Glomerular endothelial cell (primary cell): ENCODE measurements at places on chromosomes 3 and 15. TPM values are rescaled to one million over a fixed set of nuclear protein-coding genes. Genes with fewer than 3 reads are reported as not detected.

Gene TPRA1
- 51.9 and 59.3 TPM in 2 replicates for total RNA-seq

Gene LRTM1
- total RNA-seq = not detected in 2 replicates

Gene MCCC1
- 10.6 and 13.0 TPM in 2 replicates for total RNA-seq

Gene IL17RE
- total RNA-seq = 0.39 and 1.3 TPM in 2 replicates

Gene CIDEC
- not detected in 2 replicates for total RNA-seq

- no peak for DNase-seq
These were observed 1.6 kb downstream of the FBXO22 start for GRCh38 chr15:75905231-75905630.

DNA sequence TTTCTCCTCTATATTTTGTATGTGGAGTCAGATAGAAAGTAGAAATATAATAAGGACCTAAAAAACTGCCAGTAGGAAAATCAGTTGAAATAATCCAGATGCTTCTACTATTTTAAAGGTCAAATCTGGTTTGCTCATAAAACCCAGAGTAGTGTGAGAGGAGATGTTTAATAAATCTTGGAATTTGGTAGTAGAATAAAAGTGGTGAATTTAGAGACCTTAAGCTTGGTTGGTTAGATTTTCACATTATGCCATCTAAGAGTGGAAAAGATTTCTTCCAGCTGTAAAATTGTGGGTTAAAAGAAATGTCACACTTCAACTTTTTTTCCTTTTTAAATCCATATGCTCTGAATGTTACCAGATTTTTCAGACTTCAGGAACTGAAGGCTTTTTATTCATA is 266.4 kb upstream of the GOLIM4 start:
- DNase-seq = no peak

- no peak for DNase-seq
These were observed 239.3 kb upstream of the UBE2E1 start for GRCh38 chr3:23566499-23566898.

DNA sequence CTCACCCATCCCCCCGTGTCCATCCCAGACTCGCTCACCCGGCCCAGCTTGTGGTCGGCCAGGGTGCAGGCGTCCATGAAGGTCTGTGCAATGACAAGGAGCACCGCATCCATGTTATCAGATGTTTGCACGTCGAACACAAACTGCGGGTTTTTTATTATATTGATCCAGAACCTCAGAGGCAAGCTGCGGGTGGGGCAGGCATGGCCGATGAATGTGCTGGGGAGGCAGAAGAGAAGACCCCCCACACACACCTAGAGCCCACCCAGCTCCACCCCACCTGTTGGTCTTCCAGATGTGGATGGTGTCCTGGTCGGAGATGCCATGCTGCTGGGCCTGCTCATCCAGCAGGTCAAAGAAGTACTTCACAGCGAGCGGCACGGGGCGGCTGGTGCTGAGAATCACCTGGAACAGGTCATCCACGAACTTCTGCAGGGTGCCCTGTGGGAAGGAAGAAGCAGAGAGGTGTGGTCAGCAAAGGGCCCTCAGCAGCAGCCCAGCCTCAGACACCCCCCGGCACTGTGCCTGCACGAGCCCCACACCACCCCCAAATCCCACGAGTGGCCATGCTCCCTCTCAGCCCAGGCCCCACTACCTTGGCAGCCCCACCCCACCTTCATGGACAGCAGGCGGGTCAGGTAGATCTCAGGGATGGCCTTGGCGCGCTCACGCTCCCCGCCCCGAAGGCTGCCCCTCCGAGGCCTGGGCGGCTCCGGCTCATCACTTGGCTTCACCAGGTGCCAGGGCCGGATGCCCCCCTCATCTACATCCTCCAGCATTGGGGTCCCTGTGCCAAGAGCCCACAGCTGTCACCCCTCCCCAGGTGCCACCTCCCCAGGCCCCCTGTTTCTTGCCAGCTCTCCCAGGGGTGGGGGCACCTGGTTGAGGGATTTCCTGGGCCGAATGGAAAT is 20.3 kb downstream of the PLXNB1 start:
- no peak for DNase-seq

GRCh38 chr15:62067448-62068044 is 769 bp downstream of the C2CD4A start:
- no peak for DNase-seq

- DNase-seq = no peak
These were observed 83.9 kb downstream of the LRRK1 start for GRCh38 chr15:101003081-101003480.

DNA sequence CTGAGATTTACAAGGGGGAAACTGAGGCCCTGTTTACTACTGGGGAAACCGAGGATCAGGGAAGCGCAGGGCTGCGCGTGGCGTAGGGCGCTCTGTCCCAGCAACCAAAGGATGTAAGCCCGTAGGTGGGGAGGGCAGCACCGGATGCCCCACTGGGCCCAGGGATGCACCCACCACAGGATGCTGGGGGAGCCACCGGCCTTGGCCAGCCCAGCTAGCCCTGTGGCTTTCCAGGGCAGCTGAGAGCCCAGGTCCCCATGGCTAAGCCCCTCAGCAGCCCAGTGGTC is 33.4 kb downstream of the RPN1 start:
- DNase-seq = no peak

- no peak for DNase-seq
These were observed 28.8 kb upstream of the HES1 start for GRCh38 chr3:194107107-194107506.

DNA sequence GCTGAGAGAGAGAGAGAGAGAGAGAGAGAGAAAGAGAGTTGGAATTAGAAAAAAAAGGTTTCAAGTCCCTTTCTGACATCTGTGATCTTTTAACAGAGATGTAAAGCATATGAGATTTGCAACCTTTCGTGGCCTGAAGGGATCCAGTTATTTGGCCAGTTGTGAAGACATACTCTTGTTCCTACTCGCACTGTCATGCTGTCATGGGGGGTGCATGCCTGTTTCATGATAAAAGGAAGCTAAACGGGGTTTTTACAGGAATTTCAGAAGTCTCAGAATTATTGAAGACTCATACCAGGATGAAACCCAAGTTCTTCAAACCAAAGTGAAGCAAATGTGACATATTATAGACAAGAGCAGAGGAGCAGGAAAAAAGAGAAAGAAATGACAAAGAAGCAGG is 342.0 kb downstream of the RORA start:
- DNase-seq = no peak

DNA sequence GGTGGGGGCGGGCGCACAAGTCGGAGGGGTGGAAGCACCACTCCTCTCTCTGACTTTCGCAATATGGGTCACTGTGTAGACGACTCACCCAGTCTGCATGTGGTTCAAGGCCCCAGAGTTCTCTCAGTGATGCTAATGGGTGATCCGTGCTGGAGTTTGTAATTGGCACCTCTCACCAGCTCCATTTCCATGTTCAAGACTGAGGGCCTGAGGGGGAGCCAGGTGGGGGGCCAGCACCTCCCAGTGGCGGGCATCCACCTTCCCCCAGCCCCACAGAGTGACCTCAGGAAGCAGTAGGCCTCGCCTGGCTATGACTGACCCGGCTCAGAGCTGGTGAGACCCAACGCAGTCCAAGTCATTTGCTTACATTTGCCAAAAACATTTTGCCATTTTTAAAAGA is 230.0 kb upstream of the ST8SIA2 start:
- DNase-seq = no peak

- DNase-seq = no peak
These were observed 25.1 kb upstream of the CPNE9 start for GRCh38 chr3:9678493-9678892.

DNA sequence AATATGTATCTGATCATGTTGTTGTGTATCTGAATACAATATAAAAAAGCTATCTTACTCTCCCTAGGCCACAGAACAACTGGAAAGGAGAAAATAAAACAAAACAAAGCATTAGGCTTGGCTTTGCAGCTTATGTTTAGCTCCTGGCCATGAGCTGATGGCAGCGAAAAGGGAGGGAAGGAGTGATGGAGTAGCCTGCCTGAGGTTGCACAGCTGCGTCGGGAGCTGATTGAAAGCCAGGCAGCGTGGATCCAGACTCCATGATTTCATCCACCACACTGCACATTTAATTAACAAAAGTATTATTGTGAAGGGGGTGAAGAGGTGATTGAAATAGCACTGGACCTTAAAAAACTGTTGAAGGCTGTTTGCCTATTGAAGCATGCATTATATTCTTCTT is 212.2 kb downstream of the GABRG3 start:
- no peak for DNase-seq

DNA sequence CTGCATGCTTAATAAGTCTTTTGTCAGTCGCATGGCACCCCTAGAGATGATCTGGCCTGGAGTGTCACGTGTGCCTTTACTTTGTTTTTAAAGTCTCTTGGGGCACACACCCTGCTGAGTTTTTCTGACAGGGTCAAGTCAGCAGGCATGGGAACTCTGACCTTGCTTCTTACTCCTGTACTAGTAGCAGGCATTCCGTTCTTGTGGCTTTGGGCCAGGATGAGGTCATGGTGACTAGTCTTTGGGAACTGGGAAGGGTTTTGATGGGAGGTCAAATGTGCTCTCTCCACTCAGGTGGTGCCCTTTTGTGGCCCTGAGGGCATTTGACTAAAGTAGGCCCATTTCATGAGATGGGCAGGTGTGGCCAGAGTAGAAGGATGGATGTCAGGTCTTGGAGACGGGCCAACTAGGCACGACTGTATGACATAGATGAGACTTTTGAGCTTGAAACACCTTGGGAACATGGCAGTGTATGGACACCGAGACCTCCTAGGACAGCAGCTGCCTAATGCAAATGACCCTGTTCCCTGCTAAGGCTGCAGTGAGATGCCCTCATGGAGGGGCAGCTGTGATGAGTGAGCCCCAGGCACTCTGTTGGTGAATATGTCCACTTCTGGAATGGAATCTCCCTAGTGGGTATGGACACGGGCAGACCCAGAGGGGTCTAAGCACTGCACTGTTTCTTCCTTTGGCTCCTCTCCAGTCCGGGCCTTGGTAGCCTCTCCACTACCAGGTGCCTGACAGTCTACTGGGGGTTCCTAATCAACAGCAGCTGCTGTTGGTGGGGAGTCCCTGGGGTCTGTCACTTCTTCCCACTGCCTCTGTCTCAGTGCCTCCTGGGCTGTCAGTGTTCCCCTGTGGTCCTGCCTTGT is 16.4 kb downstream of the SRPRB start:
- DNase-seq = no peak

DNA sequence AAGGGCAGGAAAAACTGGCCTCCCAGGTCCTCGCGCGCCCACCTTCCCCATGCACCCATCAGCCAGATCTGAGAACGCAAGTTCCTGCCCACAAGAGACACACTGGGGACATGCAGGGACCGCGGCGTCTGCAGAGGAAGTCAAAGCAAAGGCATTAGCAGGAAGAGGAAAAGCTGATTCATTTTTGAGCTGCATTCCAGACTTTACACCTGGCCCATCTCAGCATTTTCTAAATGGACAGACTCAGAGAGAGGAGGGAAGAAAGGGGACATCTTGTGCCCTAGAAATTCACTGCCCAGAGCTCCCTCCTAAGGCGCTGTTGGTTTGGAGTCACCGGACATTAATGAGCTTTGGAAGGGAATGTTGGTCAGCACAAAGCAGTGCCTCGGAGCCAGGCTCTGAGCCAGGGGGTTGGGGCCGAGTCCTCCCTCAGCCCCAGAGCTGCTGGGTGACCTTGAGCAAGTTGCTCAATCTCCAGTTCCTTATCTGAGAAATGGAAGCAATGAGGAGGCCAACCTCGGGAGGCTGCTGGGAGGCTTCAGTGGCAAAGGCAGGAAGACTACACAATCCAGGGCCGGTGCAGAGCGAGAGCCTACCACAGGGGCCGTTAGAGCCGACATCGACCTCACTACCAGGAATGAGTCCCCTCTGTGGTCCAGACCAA is 150.5 kb upstream of the IQSEC1 start:
- no peak for DNase-seq

GRCh38 chr3:7574435-7574834 is 713.5 kb downstream of the GRM7 start:
- no peak for DNase-seq

GRCh38 chr15:34161329-34161963 is 48.5 kb downstream of the KATNBL1 start:
- DNase-seq = no peak

GRCh38 chr3:4804161-4805058 is 174.8 kb upstream of the BHLHE40 start:
- DNase-seq = no peak

DNA sequence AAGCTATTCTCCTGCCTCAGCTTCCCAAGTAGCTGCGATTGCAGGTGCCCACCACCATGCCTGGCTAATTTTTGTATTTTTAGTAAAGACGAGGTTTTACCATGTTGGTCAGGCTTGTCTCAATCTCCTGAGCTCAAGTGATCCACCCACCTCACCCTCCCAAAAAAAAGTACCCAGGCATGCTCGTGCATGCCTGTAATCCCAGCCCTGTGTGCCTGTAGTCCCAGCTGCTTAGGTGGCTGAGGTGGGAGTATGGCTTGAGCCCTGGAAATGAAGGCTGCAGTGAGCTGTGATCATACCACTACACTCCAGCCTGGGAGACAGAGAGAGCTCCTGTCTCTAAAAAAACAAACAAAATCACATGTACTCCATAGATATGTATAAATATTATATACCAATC is 176.5 kb downstream of the SOX2 start:
- no peak for DNase-seq

GRCh38 chr3:96931119-96931862 is 116.9 kb downstream of the EPHA6 start:
- DNase-seq = no peak

GRCh38 chr3:196406811-196407470 is 25.3 kb downstream of the UBXN7 start:
- no peak for DNase-seq

DNA sequence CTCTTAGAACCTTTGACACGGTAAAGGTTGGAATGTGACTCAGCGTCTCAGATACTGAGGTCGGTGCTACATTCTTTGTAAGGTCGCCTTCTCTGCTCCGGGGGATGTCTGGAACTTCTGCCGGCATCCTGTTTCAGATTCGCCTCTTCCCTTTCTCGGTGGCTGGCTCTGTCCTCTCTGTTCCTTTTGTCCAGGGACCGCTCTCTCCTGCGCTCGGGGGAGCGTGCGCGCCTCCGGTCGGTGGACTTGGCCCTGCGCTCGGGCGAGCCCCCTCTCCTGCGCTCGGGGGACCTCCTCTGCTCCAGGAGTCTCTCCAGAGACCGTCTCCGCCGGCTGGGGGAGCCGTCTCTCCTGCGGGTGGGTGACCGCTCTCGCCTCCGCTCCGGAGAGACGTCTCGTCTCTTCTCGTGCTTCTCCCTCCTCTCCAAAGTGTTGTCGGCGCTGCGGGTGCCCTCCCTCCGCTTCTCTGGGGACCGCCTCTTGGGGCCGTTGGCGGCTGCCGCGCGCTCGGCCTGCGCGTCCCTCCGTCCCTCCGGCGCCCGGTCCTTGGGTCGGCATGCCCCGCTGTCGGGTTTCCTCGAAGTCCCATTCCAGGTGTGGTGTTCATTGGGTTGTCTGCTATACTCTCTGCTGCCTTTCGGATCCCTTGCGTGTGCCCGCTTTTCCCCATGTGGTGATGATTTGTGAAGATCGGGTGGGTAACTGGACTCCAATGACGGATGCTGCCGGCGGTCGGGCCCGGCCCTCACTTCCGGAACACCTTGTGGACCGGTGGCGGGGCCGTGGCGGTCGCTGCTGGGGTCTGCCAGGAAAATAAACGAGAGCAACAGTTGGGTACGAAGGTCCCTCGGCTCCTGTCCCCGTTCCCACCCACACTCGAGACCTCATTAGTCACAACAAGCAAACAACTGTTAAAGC is 668.8 kb upstream of the ADAMTS9 start:
- no peak for DNase-seq
